NCI-H2029 (cell line): ENCODE measurements at places on chromosomes 1 and 21.

GRCh38 chr1:37998089-37998808 lies 7.1 kb downstream of the FHL3 start:
- no peak for DNase-seq

GRCh38 chr21:32094804-32095203 lies 184.0 kb downstream of the MIS18A start:
- DNase-seq: no peak

- DNase-seq: no peak
Measured at GRCh38 chr1:159100589-159100988, 24.0 kb upstream of the AIM2 start.

DNA sequence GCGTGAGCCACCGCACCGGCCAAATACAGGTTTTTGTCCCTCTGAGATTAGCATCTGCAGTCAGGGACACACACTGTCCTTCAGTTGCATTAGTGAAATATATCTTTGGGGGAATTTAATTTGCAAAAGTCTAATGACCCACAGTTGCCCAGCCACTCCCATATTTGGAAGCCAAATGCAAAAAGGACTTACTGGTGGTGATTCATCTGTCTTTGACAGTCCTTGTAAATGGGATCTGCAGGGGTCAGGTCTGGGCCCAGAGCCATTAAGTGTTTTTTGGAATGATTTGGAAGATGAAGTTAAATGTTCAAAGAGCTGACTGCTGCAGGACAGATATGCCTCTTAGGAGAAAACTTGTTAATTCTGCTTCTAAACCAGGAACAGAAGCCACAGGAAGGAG lies 44.6 kb upstream of the DNASE2B start:
- no peak for DNase-seq

GRCh38 chr1:6030132-6030531 lies 15.6 kb upstream of the KCNAB2 start:
- DNase-seq: no peak
